ENCODE measurements at places on chromosomes 7 and 10.

- no peak for DNase-seq
These were observed 319.9 kb upstream of the COBL start for GRCh38 chr7:51636503-51636902.

DNA sequence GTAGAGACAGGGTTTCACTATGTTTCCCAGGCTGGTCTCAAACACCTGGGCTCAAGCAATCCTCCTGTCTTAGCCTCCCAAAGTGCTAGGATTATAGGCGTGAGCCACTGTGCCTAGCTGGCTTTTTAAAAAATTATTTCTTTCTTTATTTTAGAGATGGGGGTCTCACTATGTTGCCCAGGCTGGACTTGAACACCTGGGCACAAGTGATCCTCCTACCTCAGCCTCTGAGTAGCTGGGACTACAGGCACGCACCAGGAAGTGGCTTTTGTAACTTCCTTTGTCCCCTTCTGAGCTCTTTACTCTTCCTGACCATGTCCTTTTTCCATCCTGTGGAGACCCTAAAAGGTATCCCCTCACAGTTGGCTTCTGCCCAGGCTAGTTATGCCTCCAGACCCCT lies 2.1 kb upstream of the MYOZ1 start:
- no peak for DNase-seq

DNA sequence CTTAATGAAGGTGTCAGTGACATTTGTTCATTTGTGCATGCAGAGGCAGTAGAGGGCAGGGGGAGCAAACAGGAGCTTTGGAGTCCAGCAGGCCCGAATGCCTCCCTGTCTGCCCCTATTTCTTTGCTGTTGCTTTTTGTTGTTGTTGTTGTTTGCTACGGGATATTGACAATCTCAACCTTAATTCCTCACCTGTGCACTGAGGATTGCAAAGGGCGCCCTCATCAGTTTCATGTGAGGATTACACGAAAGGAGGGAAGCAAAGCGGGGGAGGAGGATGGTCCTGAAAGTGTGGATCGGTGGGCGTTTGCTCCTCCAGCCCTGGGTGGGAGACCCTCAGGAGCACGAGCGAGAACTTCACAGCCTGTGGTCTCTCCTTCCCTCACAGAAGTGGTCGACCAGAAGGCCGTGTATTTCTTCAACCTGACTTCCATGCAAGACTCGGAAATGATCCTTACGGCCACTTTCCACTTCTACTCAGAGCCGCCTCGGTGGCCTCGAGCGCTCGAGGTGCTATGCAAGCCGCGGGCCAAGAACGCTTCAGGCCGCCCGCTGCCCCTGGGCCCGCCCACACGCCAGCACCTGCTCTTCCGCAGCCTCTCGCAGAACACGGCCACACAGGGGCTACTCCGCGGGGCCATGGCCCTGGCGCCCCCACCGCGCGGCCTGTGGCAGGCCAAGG lies 9.6 kb downstream of the GDF10 start:
- no peak for DNase-seq

DNA sequence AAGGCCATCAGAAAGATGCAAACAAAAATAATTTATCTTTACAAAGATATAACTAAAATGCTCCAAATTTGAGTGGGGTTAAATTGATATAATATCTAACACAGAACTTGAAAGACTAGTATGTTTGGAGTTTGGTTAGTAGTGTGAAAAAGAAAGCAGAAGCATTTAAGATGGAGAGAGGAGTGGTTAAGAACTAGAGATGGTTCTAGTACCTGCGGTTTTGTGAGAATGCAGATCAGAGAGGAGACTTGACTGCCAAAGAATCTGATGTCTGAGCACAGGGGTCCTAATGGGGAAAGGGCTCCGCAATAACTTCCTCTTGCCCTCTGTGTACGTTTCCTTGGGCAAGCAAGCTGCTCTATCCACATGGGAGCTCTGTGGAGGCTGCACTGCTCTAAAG lies 506.8 kb upstream of the COBL start:
- DNase-seq = no peak

DNA sequence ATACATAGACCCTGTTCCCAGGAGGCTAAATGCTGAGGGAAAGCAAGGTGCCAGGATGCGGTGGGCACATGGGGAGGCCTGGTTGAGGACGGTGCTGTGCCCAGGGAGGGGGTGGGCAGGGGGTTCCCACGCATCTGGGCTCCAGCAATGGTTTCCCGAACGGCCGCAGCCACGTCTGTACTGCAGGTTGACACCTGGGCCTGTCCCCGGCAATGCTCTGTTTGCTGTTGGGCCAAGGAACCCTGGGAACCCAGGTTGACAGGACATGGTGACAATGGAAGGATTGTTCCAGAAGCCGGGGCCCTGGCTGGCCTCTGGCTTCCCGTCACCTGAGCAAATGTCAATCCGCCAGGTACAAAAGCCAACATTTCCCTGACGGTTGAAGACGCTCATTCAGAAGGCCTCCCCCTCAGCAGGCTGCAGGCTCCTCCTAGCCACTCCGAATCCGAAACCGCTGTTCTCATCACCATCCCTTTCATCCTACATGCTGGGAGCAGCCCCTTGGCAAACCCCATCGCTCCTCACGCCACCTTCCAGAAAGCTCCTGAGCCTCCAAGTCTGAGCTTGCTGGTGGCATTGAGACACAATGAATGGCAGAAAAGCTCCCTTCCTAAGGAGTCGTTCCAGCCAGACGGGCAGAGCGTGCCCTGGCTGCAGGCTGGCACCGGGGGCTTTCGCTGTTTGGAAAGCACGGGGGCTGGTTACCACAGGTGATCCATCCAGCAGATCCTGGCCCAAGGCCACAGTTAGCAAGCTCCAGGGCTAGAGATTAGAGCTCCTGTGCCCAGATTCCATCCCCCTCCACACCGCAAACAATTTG lies 31.2 kb downstream of the SPOCK2 start:
- DNase-seq = no peak

DNA sequence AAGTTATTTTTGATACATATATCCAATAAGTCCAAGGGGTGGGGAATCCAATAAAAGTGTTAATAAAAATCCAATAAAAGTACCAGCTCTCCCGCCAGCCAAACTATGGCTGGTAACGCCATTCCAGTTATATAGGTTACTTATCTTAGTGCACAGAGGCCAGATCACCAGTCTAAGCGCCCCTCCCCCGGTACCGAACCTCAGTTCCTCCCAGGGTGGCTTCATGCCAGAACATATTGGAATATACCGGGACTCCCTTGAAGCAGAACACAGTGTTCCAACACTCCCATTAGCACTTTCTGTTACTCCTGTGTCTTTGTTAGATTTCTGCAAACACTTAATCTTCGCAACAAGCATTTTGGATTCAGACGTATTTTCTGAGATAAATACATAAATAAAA lies 7.5 kb downstream of the FBH1 start:
- DNase-seq = no peak

DNA sequence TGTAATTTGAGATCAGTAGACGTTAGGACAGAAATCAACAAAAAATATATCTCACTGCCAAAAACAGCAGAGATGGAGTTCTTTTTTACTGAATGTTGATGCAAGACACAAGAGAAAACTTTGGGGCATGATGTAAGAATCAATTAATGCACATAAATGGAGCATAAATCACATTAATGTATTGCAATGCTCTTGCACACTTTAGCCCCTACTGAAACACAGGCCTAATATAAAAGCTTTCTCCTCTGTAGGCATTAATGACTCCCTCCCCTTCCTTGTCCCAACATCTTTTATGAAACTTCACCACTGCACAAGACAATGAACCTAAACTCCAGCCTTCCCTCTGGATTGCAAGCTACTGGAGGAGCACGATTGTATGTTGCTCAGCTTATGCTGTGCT lies 58.8 kb downstream of the CACNA2D1 start:
- DNase-seq = no peak

DNA sequence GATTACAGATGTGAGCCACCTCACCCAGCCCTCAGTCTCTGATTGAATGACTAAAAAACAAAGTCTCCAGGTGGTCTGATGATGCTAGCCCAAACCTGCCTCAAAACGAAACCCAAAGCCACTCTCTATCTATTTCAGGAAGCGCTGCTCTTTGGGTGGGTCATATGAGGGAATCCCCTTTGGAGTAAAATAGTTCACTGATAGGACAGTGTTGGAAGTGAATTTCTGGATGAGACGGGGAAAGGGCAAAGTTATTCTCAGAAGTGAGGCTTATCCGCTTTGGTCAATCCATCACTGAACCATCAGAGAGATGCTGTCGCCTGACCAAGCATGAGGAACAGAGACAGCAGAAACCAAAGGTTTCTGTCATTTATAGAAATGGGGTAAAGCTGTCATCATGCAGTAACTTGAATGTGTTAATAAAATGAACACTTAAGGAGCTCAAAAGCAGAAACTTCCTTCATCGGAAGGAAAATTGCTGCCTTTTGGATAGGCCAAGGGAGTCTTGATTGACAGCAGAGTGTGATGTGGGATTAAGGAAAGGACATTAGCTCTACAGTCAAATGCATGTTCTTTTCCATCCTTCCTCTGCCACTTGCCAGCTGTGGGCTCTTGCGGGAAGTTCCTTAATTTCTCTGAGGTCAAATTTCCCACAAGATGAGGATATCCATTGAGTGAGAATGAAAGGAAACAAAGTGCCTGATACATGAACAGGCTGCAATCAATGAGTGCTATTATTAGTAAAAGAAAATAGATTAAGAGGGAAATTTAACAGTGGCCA lies 64.9 kb upstream of the C1QL3 start:
- DNase-seq = no peak

DNA sequence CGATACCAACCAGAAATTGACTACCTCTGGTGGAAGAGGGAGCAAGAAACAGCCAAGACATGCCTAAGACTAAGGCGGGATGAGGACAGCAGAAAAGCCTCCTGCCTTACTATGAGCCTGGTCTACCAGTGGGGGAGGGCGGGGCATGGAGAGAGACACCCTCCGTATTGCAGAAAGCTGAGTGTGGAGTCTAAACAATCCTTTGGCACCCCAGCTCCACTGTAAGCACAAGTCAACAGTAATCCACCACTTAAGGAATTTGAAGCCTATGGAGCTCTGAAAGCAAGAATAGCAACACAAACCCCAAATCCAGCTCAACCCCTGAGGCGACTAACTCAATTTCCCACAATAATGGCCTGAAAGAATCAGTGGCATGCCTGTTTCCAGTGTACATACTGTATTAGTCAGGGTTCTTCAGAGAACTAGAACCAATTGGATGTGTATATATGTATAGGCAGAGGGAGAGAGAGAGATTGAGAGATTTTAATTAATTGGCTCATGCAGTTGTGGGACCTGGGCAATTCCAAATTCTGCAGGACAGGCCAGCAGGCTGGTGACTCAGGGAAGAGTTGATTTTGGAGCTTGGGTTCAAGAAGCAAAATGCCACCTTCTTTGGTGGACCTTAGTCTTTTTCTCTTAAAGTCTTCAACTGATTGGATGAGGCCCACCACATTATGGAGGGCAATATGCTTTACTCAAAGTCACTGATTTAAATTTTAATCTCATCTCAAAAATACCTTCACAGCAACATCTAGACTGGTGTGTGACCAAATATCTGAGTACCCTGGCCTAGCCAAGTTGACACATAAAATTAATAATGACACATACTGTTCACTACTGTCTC lies 13.5 kb downstream of the PPIF start:
- DNase-seq = peak; percentile 17

DNA sequence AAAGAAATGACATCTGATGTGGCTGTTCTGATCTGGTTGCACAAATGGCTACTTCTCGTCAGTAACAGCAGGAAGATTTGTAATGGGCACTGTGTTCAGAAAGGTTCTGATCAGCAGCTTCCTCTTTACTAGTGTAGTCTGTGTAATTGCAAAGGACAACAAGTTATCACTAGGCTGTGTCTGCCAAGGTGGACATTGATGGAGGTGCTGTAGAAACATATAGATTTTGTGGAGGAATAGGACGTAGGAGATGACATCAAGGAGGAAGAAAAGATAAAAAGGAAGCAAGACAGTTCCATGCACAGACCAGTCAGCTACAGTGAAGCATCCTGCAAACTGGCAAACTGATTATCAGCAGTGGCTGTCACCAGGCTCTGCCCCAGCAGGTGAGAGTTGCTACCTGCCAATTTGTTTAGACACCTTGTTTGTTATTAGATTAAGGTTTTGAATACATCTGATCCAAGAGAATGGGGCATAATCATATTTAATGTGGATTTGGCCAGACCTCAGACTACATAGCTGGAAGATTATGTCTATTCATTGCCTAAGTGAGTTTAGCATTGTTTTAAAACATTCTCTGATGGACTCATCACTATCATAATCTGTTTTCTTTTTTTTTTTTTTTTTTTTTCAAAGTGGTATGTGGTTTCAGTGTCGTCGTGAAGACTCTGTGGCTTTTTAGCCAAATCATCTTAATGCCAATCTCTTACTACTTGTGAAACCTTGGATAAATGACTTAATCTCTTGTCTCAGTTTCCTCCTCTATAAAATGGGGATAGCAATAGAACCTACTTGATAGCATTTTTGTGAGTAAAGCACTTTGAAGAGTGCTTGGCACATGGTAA lies 417.9 kb upstream of the LRGUK start:
- DNase-seq = no peak

- no peak for DNase-seq
These were observed 68.1 kb downstream of the PODXL start for GRCh38 chr7:131488361-131488760.

DNA sequence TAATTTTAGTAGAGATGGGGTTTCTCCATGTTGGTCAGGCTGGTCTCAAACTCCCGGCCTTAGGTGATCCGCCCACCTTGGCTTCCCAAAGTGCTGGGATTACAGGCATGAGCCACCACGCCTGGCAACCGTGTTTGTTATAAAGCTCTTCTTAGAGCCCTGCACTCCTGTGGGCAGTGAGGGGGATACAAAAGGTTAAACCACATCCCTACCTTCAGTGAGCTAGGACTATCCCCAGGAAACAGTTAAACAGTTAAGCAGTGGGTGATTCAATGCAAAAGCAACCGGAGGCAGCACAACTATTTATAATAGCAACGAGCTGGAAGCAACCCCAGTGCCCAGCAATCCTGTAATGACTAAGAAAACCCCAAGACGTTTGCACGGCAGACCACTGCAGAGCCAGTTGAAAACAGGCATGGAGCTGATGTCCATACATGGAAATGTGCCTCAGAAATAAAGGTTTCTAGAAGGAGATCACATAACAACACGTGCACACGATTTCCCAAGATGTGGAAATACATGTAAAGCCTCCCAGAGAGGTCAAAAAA lies 107.2 kb upstream of the LYZL2 start:
- DNase-seq = no peak

GRCh38 chr7:12987238-12987637 lies 299.8 kb downstream of the ARL4A start:
- no peak for DNase-seq

DNA sequence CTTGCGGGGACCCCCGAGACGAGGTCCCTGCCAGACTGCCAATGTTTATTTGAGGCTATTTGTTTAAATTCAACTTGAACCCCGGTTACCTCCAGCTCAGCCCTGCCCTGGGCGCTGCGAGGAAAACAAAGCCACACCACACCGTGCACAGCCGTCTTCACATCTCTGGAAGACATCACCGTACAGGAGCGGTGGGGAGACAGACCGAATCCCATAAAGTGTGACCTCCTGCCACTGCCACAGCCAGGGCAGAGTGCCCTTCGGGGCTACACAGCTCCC lies 40.0 kb downstream of the PRKAG2 start:
- no peak for DNase-seq
